A549 treated with Mapracorat at 1 μM for 4 hours (cell line): ENCODE measurements at places on chromosomes 7 and 10. TPM values are rescaled to one million over a fixed set of nuclear protein-coding genes. Genes with fewer than 3 reads are reported as not detected.

The AS3MT gene
- total RNA-seq = 3.2 to 4.5 TPM (median 3.9 TPM) in 5 replicates

The CASP2 gene
- total RNA-seq = 17.0 to 21.8 TPM (median 19.6 TPM) in 5 replicates

The ITIH5 gene
- 0.03 to 0.12 TPM (median 0.10 TPM) in 5 replicates for total RNA-seq

The KCTD7 gene
- total RNA-seq = 5.2 to 6.8 TPM (median 5.8 TPM) in 5 replicates

The SYCE1 gene
- total RNA-seq = not detected in 5 replicates

The CDK14 gene
- total RNA-seq = 0.14 to 0.48 TPM (median 0.32 TPM) in 5 replicates

The FGL2 gene
- total RNA-seq = not detected in 5 replicates

The RRP12 gene
- 49.9 to 64.6 TPM (median 56.3 TPM) in 5 replicates for total RNA-seq

The KIF11 gene
- 30.2 to 37.4 TPM (median 35.0 TPM) in 5 replicates for total RNA-seq

The MMP21 gene
- total RNA-seq = 0.08 to 0.11 TPM in 2 of 5 replicates, not detected in the others

The NXPH1 gene
- not detected in 5 replicates for total RNA-seq

The FOXK1 gene
- 9.6 to 14.6 TPM (median 11.7 TPM) in 5 replicates for total RNA-seq

The MACROH2A2 gene
- 23.0 to 28.5 TPM (median 27.8 TPM) in 5 replicates for total RNA-seq

The UTF1 gene
- not detected in 5 replicates for total RNA-seq

The ANKIB1 gene
- 15.4 to 20.5 TPM (median 19.8 TPM) in 5 replicates for total RNA-seq

The TMEM196 gene
- total RNA-seq = not detected in 5 replicates

The CAV2 gene
- 154 to 204 TPM (median 186 TPM) in 5 replicates for total RNA-seq

The MYL10 gene
- total RNA-seq = not detected in 5 replicates

The NAT16 gene
- 0.15 to 0.20 TPM (median 0.15 TPM) in 5 replicates for total RNA-seq

The IDI1 gene
- 29.3 to 33.0 TPM (median 32.5 TPM) in 5 replicates for total RNA-seq

The GDF2 gene
- total RNA-seq = not detected in 5 replicates

The PPP1R9A gene
- total RNA-seq = 2.6 to 4.9 TPM (median 3.9 TPM) in 5 replicates
